CD4-positive, alpha-beta T cell treated with Interleukin-17A for 1 hour (primary cell): ENCODE measurements at places on chromosomes 16 and 17.

DNA sequence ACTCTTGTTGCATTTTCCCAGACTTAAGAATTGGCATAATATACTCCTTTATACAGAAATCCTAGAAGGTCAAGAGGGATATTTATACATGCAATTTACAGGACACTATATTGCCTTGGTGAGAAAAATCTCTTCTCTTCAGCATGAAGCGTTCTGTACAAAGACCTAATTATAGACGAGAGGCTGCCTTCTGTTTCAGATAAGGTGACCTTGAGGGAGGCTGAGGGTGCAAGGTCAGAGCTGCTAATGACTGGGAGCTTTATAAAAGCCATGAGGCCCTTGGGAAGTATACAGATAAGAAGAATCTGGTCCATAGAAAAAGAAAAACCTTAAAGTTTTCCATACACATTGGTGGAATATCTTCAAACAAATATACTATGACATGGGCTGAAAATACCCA lies 156.3 kb upstream of the SOX9 start:
- no peak for DNase-seq

- DNase-seq: peak; percentile 68
These were observed 14.1 kb downstream of the MFSD11 start for GRCh38 chr17:76752006-76752405.

DNA sequence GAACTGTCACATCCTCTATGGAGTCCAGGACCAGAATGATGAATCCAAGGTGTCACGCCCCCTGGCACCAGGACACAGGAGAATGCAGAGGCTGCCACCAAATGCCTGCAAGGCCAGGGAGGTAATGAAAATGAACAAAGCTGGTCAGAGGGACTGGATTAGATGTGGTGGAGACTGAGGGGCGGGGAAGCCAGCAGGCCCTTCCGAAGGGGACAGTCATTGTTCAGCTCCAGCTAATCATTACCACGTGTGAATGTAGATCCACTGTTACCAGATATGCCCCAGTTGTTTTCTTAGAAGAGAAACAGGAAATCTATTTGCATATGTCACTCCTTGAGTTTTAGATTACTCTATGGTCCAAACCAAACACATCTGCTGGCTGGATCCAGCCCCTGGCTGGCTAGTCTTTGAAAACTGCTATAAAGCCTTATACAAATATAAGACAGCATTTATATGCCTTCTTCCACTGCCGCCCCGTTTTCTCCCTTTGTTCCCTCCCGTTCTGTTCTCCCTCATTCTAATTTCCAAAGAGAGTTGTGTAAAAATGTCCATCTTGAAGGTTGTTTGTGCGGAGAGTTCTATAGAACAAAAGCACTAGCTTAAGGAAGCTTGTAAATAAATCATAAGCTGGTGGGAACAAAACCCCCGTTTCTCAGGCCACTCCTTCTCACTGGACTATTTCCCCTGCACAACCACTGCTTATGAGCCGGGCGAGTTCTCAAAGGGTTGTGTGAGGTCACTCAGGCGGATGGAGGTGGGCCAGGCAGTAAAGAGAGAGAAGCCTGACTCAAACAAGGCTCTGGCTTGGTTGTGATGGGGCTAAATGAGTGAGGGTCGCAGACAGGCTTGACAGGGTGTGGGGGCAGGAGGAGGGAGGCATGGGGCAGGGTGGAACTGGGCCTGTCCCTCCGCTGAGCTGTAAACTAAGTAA lies 14.2 kb downstream of the CRYM start:
- DNase-seq: no peak

- no peak for DNase-seq
These were observed 147.3 kb upstream of the FOXF1 start for GRCh38 chr16:86363057-86363490.

DNA sequence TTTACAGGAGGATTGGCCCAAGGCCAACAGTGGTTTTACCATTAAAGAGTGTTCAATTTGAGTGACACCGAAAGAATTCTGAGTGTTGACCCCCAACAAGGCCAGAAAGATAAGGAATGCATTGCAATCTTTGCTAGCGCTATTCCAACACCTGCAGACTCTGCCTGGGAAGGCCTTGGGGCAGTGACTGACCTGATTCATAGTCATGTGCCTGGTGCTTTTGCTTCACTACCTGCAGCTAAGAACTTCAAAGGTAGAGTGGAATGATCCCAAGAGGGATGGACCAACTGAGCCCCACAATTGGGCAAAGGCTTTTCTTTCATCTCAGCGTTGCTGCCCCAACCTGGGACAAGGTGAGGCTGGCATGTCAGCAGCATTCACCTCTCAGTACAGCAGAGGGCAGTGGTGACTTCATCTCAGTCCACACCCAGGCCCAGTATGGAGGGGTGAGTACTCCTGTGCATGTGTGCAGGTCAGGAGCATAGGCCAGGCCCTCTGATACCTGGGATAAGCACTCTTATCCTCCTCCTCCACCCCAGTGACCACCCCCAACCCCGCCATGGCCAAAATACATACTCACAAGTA lies 149.6 kb upstream of the GNAO1 start:
- DNase-seq: peak; percentile 53

DNA sequence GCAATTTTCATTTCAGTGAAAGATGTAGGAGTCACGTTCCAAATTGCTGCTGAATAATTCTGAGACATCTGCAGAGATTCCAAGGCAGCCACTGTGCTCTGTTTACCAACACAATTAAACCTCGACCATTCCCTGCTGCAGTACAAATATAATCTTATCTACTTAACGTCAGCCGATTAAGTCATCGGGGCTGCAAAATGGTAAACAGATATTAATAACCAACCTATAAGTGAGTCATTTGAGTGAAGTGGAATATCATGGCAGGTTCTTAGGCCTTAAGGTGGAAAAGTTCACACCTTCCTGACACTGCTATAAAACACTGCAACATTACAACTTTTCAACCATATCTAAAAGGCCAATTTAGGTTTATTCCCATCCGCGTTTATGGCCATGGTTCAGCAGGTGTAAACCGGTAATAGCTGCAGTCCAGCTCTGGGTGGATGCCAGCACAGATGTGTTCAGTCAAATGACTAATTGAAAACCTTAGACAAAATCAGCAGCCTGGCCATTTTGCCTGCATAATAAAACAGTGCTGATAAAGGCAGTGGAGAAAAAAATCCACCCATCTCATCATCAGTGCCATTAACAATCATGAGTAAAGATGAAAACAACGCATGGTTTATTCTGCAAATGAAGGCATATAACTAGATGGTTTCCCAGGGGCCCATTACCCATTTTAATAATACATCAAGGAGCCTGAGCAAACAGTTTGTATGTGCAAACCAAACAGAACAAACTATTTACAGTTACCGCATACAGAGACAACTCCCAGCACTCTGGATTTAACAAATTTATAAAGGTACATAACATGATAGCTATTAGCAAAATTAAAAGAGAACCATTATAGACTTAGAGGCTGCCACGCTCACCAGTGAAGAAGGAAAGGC lies 202.9 kb upstream of the IRX3 start:
- no peak for DNase-seq

- no peak for DNase-seq
These were observed 96.8 kb upstream of the CA10 start for GRCh38 chr17:52255347-52255746.
